ENCODE measurements at places on chromosomes 4 and X.

DNA sequence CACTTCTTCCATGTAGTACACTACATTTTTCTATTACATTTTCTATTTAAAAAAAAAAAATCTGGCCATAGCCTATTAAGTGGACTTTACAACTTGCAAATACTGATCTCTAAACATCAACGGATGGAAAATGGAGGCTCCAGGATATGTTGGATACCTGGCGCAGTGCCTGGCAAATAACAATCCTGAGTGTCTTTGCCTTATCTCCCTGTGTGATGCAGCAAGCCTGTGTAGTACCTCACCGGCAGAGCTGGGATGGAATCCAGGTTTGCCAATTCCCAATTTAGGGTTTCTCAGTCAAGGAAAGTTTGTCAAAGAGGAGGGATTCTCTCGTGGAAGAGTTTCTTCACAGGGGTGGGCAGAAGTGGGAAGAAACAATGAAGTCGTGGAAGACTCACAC is 93.2 kb downstream of the KDR start:
- no peaks in the 10 kb centered on the region for H3K4me1 ChIP-seq
- H3K36me3 ChIP-seq, result no peaks in the 10 kb centered on the region
- no peaks in the 10 kb centered on the region for H3K27me3 ChIP-seq
- no peak overlapping the region for H3K4me3 ChIP-seq
- DNase-seq, result no peak

DNA sequence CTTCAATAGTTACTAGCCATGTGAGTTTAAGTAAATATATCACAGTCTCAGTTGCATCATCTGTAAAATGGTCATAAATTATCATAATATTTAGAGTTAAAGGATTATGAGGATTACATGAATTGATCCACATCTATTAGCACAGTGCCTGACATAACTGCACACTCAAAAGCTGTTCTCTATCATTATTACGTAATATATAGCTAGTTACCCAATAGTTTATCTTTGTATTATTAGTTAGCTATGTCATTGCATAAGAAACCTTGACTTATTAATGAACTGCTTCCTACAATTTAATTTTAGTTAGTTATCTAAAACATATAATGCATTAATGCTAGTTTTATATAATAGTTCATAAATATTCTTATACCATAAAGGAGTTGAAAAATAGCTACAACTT is 1076.9 kb upstream of the GRID2 start:
- no peaks in the 10 kb centered on the region for H3K4me1 ChIP-seq
- H3K27me3 ChIP-seq, result no peaks in the 10 kb centered on the region
- H3K4me3 ChIP-seq, result no peak overlapping the region
- no peak for DNase-seq

GRCh38 chr4:107183155-107183774 is 147.2 kb upstream of the DKK2 start:
- no peak overlapping the region for H3K4me3 ChIP-seq
- no peak for DNase-seq
- H3K36me3 ChIP-seq, result no peaks in the 10 kb centered on the region
- no peak overlapping the region for H3K27ac ChIP-seq
- no peaks in the 10 kb centered on the region for H3K4me1 ChIP-seq

GRCh38 chrX:136687457-136687856 is 39.5 kb downstream of the CD40LG start:
- no peaks in the 10 kb centered on the region for H3K27me3 ChIP-seq
- H3K27ac ChIP-seq, result no peak overlapping the region
- H3K4me3 ChIP-seq, result no peak overlapping the region
- H3K36me3 ChIP-seq, result no peaks in the 10 kb centered on the region

GRCh38 chr4:121256887-121257466 is 92.9 kb upstream of the TNIP3 start:
- no peaks in the 10 kb centered on the region for H3K36me3 ChIP-seq
- H3K4me3 ChIP-seq, result no peak overlapping the region
- no peak for DNase-seq
- H3K27ac ChIP-seq, result no peak overlapping the region
- no peaks in the 10 kb centered on the region for H3K27me3 ChIP-seq

- H3K27ac ChIP-seq, result no peak within 1 kb of the TSS
- no peak for DNase-seq
- no peaks in the 10 kb centered on the region for H3K36me3 ChIP-seq
- no peaks in the 10 kb centered on the region for H3K4me1 ChIP-seq
Observed at GRCh38 chr4:108762559-108763225, at the start of gene ETNPPL. Gene ETNPPL, minus strand, starts transcription at chr4:108763053. Its CDS starts 155 bp downstream, at chr4:108762898.

DNA sequence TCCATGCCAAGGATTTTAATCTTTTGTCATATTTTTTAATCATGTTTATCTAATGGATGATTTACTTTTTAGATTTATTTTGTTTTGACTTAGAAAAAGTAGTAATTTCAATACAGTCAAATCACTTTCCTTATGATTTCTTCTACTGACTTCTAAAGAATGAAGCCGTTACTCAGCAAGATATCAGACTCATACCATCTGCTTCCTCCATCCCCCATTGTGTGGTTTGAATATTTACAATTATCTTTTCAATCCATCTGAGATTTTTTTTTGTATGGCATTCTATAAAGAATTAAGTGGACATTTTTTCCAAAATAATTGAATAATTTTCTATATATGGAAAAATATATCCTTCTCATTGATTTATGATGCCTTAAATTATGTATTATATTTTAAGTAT is 565.4 kb upstream of the ATOH1 start:
- H3K36me3 ChIP-seq, result no peaks in the 10 kb centered on the region
- no peak overlapping the region for H3K4me3 ChIP-seq
- H3K4me1 ChIP-seq, result no peaks in the 10 kb centered on the region
- no peak for DNase-seq
- H3K27me3 ChIP-seq, result no peaks in the 10 kb centered on the region

- no peaks in the 10 kb centered on the region for H3K36me3 ChIP-seq
- H3K4me3 ChIP-seq, result no peak overlapping the region
- H3K27ac ChIP-seq, result no peak overlapping the region
- H3K4me1 ChIP-seq, result no peaks in the 10 kb centered on the region
- no peaks in the 10 kb centered on the region for H3K27me3 ChIP-seq
- DNase-seq, result no peak
Observed at GRCh38 chr4:102684610-102685052, 76.1 kb downstream of the MANBA start.

DNA sequence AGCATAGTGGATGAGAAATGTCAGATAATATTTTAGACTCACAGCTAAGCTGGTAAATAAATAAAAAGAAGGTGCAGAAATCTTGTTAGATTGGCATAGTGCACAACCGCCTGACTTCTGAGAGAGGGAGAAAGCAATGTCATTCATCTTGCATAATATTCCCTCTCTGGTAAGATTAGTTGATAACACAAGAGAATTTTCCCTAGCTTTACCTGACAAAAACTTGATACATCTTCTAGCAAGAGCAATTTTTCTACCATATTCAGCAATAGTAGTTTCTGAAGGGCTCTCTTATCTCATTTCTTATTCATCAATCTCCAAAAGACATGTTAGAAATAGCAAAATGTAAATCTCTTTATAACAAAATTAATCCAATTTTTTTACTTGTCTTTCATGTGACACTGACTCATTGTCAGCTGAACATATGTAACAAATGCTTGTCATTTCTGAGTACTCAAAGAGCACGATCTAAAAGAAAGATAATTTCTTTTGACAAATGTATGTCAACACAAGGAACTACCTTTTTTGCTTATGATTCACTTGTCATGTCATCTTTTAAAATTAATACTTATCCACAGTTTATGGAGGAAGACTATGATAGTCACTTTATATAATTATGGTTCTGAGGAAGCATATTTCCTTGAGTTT is 240.0 kb downstream of the ARAP2 start:
- no peak overlapping the region for H3K4me3 ChIP-seq
- H3K27me3 ChIP-seq, result no peaks in the 10 kb centered on the region
- no peaks in the 10 kb centered on the region for H3K4me1 ChIP-seq
- no peak overlapping the region for H3K27ac ChIP-seq

Data from ovary (tissue), 10 donors.